ENCODE measurements at places on chromosomes 1 and 21. TPM values are rescaled to one million over a fixed set of nuclear protein-coding genes. Genes with fewer than 3 reads are reported as not detected.
A peak's percentile ranks its signal among the peaks of the same experiment; 100 is the strongest.

DNA sequence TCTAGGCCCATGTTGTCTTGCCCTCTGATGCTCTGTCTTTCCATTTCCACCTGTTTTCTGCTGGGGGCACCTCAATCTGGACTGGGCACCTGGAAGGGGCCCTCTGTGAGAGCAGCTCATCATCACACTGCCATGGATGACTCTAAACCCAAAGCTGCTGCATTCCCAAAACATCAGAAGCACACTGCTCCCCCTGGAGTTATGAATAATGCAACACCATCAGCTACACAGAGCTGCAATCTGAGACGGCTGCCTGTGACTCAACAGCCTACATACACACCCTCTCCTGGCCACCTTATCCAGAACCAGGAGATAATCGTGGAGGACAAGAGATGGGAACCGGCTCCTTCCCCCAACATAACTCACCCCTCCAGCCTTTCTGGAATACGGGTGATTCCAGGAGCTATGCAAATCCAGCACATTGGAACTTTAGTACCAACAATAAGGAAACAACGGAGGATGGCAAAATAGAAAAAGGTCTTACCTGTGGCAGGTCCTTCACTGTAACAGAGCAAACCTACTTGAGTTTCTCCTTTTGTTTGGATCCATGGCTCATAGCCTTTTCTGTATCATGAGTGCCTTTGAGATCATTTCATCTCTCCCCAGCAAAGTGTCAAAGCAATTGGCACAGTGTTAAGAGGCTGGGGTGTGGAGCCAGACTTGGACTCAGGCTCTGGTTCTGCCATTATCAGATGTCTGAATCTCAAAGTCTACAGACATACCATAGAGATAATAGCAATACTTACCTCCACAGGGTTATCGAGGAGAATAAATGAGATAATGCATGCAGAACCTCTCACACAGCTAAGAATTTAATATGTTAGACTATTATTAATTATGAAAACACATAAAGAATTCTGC, 29.3 kb downstream of the AK2 start:
- DNase-seq = peak; percentile 27

DNA sequence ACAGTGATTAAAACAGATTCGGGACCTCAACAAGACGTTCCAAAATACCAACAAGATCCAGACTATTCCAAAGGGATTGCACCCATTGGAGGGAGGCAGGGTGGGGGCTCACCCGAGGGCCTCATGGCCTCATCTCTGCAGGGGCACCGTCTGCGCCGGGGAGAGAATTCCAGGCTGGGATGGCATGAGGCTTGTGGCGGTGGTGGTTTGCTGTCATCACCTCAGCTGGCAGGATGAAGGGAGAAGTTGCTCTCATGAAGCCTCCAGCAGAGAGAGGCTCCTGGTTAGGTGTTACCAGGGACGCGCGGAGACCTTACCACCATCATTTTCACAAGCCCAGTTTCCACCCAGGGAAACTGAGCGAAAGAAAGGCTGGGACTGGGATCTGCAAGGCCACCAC, 6.7 kb upstream of the PDPN start:
- no peak for DNase-seq

- no peak for DNase-seq
Measured at GRCh38 chr1:244022311-244022710, 28.8 kb upstream of the ZBTB18 start.

GRCh38 chr1:169886931-169887330, 6.8 kb downstream of the SCYL3 start:
- no peak for DNase-seq

GRCh38 chr1:219659005-219659600, 46.2 kb upstream of the ZC3H11B start:
- no peak for DNase-seq

Gene LMX1A
- not detected for total RNA-seq

Gene CELA2B
- total RNA-seq = not detected

GRCh38 chr1:184513421-184513820, 126.6 kb downstream of the C1orf21 start:
- DNase-seq = no peak

GRCh38 chr1:17516303-17517214, 22.9 kb upstream of the ARHGEF10L start:
- DNase-seq = no peak

Gene C1orf115
- not detected for total RNA-seq

DNA sequence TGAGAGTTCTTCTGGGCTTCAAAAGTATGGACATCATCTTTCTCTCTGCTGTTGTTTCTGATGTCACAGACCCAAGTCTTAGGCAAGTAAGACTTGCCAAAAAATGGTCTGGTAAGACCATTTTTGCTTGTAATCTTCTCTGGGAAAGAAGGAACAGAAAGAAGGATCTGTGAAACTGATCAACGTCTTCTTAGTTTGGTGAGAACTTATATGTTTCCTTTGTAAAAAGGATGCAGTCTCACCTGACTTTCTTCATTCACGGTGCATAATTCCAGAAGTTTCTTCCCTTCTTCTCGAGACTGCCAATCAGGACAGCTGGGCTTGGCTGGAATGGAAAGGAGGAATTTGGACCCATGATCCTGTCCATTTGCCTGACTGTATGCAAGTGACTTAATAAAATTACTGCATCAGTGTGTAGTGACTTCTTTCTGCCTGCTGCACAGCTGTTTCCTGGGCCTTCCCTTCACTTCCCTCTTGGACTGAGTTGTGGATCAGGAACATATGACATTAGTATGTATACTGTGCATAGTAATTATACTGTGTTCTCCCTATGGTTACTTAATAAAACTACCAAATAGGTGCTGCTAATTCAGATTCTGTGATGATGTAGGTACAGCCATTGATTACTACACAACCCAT, 7.6 kb upstream of the DENND1B start:
- no peak for DNase-seq

DNA sequence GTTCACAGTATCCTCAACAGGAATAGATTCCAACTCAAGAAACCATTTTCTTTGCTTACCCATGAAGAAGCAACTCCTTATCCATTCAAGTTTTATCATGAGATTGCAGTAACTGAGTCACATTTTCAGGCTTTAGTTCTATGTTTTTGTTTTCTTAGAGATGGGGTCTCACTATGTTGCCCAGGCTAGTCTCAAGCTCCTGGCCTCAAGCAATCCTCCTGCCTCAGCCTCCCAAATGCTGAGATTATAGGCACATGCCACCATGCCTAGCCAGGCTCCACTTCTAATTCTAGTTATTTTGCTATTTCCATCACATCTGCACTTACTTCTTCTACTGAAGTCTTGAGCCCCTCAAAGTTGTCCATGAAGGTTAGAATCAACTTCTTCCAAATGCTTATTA, 143.3 kb upstream of the HP1BP3 start:
- DNase-seq = no peak

Gene RIIAD1
- not detected for total RNA-seq

- DNase-seq = no peak
Measured at GRCh38 chr1:237390823-237391222, 348.8 kb downstream of the RYR2 start.

Gene C1QA
- not detected for total RNA-seq

GRCh38 chr1:158328426-158328825, 2.9 kb downstream of the CD1B start:
- DNase-seq = no peak

Gene DEPDC1
- total RNA-seq = 11.3 TPM

GRCh38 chr1:46802081-46802480, 3.2 kb downstream of the CYP4B1 start:
- no peak for DNase-seq

GRCh38 chr21:18058731-18059398, 185.8 kb upstream of the CHODL start:
- no peak for DNase-seq

- DNase-seq = no peak
Measured at GRCh38 chr1:61238359-61238665, 156.0 kb downstream of the NFIA start.

Data from activated T-helper 1 cell treated with anti-CD3 and anti-CD28 coated beads, Interleukin-12 subunit alpha, Interleukin-12 subunit beta, Interleukin-2, Interleukin-4 antibody, amounts not matched to agents 30 ng/mL and 10 ng/mL and 1 ng/mL, durations not matched to agents 14 hours and 24 hours and 36 hours (primary cell).